ENCODE measurements at places on chromosomes 13 and 19. TPM values are rescaled to one million over a fixed set of nuclear protein-coding genes. Genes with fewer than 3 reads are reported as not detected.

The DLEU7 gene
- total RNA-seq = not detected

- no peaks in the 10 kb centered on the region for H3K27me3 ChIP-seq
- no peak overlapping the region for H3K27ac ChIP-seq
- H3K4me1 ChIP-seq = no peaks in the 10 kb centered on the region
- H3K4me3 ChIP-seq = no peak overlapping the region
- H3K36me3 ChIP-seq = no peaks in the 10 kb centered on the region
- no peak for DNase-seq
Measured at GRCh38 chr19:2413629-2414028, 13.8 kb downstream of the TIMM13 start.

DNA sequence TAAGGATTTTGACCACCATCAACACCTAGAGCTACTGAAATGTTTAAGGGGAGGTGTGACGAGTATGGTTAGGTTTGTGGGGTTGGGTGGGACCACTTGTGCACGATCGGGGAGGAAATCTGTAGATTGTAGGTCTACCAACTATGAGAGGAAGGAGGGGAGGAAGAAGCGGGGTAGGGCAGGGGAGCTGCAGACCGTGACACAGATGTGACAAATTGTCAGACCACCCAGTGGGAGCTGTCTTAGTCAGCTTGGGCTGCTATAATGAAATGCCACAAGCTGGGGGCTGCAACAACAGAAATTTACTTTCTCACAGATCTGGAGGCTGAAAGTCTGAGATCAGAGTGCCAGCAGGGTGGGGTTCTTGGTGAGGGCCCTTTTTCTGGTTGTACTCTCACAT is 62.2 kb upstream of the ARGLU1 start:
- H3K27me3 ChIP-seq = peaks cover 80% of the 10 kb centered on the region
- H3K36me3 ChIP-seq = no peaks in the 10 kb centered on the region
- no peak overlapping the region for H3K27ac ChIP-seq
- no peak for DNase-seq

The TUBA3C gene
- total RNA-seq = not detected

The FGF14 gene
- total RNA-seq = not detected

The KIR2DL3 gene
- not detected for total RNA-seq

The LMTK3 gene
- 8.3 TPM for total RNA-seq

The HCN2 gene
- 0.46 TPM for total RNA-seq

The CACTIN gene
- 51.3 TPM for total RNA-seq

The MYDGF gene
- total RNA-seq = 474 TPM

The CERS4 gene
- 43.9 TPM for total RNA-seq

DNA sequence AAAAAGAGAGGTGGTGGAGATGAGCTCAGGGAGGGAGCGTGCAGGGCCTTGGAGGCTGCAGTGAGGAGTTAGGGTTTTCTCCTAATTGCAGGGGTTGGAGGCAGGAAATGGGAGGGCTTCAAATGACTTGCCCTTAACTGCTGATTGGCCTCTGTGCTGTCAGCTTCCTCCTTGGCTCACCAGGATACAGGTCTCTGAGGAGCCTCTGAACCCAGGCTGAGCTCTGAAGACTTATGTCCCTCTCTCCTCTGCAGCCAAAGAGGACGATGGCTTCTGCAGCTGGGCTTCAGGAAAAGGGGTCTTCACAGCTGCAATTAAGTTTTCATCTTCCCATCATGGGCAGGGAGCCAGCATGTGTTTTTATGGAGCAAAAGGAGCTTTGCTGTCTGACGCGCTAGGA is 6.7 kb upstream of the RANBP3 start:
- H3K4me3 ChIP-seq = no peak overlapping the region
- peaks cover 13% of the 10 kb centered on the region for H3K4me1 ChIP-seq
- no peaks in the 10 kb centered on the region for H3K27me3 ChIP-seq
- H3K36me3 ChIP-seq = no peaks in the 10 kb centered on the region

DNA sequence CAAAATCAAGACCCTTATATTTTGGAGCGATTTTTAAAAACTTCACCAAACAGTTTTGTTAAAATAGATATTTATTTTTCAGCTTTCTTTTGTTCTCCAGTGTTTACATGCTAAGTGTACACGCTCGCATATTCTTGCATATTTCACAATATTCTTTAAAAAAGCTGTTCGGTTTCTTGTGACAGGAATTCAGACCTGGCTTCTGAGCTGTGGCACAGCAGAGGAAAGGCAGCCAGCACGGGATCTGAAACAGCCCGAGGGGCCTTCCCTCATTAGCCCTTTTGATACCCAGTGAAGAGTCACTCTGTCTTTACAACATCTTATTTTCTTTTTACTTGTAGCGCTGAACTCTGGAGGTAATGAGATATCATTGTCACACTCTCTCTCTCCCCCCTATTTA is 234.0 kb downstream of the B3GLCT start:
- no peak overlapping the region for H3K27ac ChIP-seq
- H3K4me1 ChIP-seq = no peaks in the 10 kb centered on the region
- DNase-seq = no peak
- H3K36me3 ChIP-seq = no peaks in the 10 kb centered on the region
- H3K27me3 ChIP-seq = peaks cover 51% of the 10 kb centered on the region

DNA sequence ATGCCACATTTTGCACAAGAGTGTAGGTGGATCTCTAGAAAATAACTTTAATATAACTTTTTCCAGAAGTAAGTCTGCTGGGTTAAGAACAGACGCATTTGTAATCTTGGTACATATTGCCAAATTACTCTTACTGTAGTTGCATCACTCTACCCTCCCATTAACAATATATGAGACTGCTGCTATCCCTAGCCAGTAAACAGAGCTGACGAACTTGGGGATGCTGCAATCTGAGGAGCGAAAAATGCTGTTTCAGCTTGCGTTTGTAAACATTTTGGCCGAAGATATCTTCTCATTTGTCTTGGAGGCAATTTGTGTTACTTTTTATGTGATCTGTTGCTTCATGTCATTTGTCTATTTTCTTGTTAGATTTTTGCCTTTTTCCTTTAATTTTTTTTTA is 1482.8 kb downstream of the OLFM4 start:
- H3K27me3 ChIP-seq = no peaks in the 10 kb centered on the region
- no peaks in the 10 kb centered on the region for H3K36me3 ChIP-seq
- no peaks in the 10 kb centered on the region for H3K4me1 ChIP-seq
- H3K27ac ChIP-seq = no peak overlapping the region

The CLC gene
- not detected for total RNA-seq

DNA sequence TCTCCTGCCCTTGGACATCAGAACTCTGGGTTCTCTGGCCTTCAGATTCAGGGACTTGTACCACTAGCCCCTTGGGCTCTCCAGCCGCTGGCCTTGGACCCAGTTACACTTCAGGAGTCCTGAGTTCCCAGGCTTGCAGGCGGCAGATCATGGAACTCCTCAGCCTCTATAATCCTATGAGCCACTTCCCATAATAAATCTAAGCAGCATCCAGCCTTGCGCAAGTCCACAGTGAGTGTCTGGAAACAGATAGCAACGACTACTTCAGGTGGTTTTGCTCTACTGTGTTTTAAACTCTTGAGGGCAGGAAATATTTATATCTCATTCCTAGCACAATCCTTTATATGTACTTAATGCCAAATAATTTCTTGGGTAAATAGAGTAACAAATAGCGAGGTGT is 92.3 kb downstream of the COL4A1 start:
- H3K36me3 ChIP-seq = no peaks in the 10 kb centered on the region
- DNase-seq = no peak

GRCh38 chr19:5697890-5698634 is 8.0 kb downstream of the RPL36 start:
- no peak for DNase-seq
- no peak overlapping the region for H3K27ac ChIP-seq
- H3K4me1 ChIP-seq = 0 out of 2 replicates have a peak, but pooled peaks cover under 1% of the 10 kb centered on the region
- peaks cover 53% of the 10 kb centered on the region for H3K36me3 ChIP-seq

The SNRPD2 gene
- total RNA-seq = 631 TPM

The SHFL gene
- 18.4 TPM for total RNA-seq

DNA sequence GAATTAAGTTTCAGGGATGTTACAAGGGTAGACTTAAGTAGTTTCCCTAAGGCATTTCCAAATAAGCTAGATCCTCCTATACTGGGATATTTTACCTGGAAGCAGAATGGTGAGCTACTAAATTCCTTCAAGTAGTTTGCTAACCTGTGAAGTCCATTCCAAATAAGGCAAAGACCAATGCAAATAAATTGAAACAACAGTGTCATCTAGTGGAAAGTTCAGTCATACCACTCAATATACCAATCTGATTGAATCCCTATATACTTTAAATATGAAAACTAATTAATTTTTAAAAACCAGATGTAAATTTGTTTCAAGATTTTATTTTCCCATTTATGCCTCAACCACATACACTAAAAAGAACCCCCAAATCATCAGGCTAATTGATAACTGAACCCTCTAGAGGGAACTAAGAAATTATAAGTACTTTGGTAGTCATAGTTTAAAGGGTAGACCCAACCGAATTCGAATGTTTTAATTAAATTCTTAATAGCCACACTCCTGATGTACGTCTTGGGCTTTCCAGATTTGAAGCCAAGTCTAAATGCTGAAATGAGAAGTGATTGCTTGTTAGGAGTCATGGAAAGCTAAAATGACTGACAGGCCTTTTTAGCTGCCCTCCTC is 223.7 kb downstream of the TBC1D4 start:
- peak; percentile 73 for DNase-seq
- no peaks in the 10 kb centered on the region for H3K36me3 ChIP-seq
- peaks cover 15% of the 10 kb centered on the region for H3K4me1 ChIP-seq
- no peak overlapping the region for H3K4me3 ChIP-seq

DNA sequence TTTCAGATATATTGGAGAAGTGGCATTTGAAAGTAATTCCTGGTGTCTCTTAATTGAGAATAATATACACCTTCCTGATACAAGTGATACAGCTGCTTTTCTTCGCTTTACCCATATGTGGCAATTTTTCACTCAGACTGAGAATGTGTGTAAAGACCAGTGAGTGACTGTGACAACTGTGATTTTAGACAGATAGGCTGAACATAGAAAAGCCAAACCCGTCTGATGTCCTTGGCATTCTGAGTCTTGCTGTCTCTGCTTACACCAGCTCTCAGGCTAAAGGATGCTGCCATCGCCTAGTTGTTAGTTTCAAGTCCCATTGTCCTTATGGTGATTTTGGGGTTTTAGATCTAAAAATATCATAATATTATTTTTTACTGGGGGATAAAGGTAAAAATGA is 492.6 kb downstream of the RFC3 start:
- no peaks in the 10 kb centered on the region for H3K36me3 ChIP-seq
- H3K27me3 ChIP-seq = no peaks in the 10 kb centered on the region
- no peaks in the 10 kb centered on the region for H3K4me1 ChIP-seq
- no peak overlapping the region for H3K27ac ChIP-seq
- no peak for DNase-seq

GRCh38 chr19:52600639-52601024 is 30.5 kb downstream of the ZNF701 start:
- H3K27ac ChIP-seq = no peak overlapping the region
- no peak for DNase-seq
- H3K27me3 ChIP-seq = no peaks in the 10 kb centered on the region
- peaks cover 24% of the 10 kb centered on the region for H3K36me3 ChIP-seq

The ACTMAP gene
- total RNA-seq = 0.86 TPM

The ALOX5AP gene
- not detected for total RNA-seq

DNA sequence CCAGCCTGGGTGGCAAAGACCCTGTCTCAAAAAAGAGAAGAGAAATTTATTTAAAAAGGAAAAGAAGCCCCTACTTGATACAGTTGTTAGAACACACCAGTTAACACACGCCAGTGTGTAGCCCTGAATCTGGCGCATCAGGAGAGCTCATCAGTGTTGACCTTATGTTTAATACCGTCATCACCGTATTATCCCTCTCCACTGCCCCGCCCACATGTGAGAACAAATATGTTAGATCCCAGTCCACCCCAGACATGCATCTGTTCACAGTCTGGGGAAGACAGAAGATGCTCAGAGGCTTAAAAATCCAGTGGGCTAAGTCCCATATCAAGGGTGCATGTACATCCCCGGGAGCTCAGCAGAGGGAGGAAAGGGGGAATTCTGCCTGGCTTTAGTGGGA is 155.2 kb downstream of the DPF1 start:
- peaks cover 13% of the 10 kb centered on the region for H3K4me1 ChIP-seq
- no peak overlapping the region for H3K27ac ChIP-seq
- DNase-seq = no peak
- H3K4me3 ChIP-seq = no peak overlapping the region
- H3K36me3 ChIP-seq = no peaks in the 10 kb centered on the region

Data from PC-3 (cell line).